ENCODE measurements at places on chromosomes 7 and 10.

DNA sequence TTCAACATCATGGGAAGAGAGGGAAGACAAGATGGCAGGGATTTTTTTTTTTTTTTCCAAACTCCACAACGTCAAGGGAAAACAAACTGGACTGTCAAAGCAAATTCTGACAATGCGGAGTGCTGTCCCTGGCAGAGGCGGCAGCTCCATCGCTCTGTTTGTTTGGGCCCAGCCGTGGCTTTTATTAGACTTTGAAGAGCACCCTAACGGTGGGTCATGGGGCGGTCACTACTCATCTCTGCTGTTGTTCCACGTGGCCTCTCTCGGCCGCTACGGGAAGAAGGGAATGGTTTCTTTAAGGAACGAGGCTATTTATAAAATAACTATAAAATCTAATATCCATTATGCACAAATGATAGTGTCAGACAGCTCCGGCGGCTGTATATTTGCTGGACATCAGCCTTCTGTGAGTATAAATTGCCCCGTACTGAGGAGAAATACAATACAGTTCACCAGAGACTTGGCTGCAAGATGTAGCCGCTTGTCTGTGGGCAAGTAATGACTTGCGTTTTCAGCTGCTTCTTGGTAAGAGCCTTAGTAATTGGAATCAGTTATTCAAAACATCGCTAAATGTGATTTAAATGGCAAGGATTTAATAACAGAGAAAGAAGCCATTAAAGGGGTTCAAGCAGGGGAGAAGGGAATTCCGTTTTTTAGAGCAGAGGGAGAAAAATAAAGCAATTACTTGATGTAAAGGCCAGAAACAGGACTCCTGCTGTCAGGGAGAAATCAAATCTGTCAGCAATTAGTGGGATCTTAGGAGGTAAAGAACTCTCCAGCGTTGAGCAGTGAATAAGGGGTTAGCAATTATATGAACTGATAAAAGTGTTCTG is 61.7 kb upstream of the RAB11FIP2 start:
- DNase-seq: no peak

- DNase-seq: no peak
Observed at GRCh38 chr7:132915647-132916046, 166.2 kb downstream of the CHCHD3 start.

GRCh38 chr7:73976761-73977618 is 51.0 kb upstream of the ELN start:
- DNase-seq: no peak

DNA sequence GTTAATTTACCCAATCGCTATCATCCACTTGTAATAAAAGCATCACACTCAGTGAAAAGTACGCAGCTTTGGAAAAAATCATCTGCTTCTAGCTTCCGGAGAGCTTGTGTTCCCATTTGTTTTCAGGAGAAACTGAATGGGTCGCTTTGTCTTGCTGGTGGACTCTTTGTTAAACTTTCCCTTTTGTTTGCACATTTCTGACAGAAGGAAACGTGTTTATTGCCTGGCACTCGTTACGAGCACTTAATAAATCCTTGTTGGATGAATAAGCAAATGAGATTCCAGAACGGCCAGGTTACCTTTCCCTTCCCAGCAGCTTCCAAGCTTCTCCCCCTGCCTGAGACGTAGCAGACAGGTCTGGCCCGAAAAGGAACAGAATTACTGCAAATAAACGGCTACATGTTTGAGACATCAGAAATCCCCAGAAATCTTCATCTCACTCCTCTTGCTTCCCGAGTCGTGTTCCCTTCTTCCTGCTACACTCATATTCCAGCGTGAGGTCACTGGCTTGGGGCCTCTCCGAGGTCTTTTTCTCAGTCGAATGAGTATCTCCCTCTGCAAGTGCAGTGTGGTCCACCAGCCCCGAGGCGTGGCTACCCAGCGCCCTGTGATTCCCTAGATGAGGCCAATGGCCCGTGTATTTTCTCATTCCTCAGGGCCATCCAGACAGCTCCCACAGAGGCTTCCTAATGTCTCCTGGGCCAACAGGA is 167.2 kb downstream of the FRMD4A start:
- DNase-seq: no peak

GRCh38 chr7:128264477-128264876 is 23.4 kb downstream of the LEP start:
- DNase-seq: no peak

GRCh38 chr10:89633484-89633883 is 11.6 kb downstream of the PANK1 start:
- DNase-seq: no peak

DNA sequence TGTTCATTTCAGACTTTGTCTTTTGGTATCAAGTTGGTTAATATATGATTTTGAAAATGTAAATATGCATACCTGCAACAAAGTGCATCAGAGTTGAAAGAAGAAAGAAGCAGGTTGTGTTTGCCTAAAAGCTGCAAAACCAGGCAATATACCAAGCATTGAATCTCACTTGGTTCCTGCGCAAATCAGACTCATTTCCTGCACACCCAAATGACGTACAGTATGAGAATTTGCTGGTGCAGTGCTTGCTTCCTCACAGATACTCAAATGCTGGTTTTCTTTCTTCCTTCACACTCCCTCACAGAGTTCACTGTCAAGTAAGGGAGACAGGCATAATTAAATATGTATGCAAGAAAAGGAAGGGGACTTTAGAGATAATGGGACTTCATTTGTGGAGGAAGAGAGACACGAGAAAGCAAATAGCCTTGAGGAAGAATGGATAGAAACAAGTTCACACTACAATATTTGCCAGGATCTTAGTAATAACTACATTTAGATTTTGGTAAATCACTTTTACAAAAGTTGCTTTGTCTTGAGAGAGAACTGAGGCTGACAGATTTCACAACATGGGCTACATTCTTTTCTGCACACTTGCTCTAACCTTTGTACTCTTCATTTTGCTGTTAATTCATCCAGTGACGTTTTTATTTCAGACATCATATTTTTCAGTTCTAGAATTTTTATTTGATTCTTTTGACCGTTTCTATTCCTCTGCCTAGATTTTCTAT is 56.9 kb upstream of the AOAH start:
- no peak for DNase-seq

- DNase-seq: no peak
Observed at GRCh38 chr7:145212050-145212449, 376.2 kb upstream of the TPK1 start.
